ENCODE measurements at places on chromosomes 1 and 21. TPM values are rescaled to one million over a fixed set of nuclear protein-coding genes. Genes with fewer than 3 reads are reported as not detected.

The ANGPTL3 gene
- not detected for total RNA-seq

The HCRTR1 gene
- not detected for total RNA-seq

The MRAP gene
- not detected for total RNA-seq

The ERRFI1 gene
- 86.4 TPM for total RNA-seq

The AMY2A gene
- total RNA-seq: not detected

The OR2T33 gene
- total RNA-seq: not detected

The LIX1L gene
- total RNA-seq: 40.1 TPM

The TMEM52 gene
- 0.91 TPM for total RNA-seq

The GNAI3 gene
- 8.0 TPM for total RNA-seq

The HSPA13 gene
- 97.5 TPM for total RNA-seq

The RBP7 gene
- total RNA-seq: not detected

The LCE2B gene
- total RNA-seq: not detected

The ETNK2 gene
- 6.7 TPM for total RNA-seq

Measured in MCF 10A (cell line).